ENCODE measurements at places on chromosomes 2 and 18.

DNA sequence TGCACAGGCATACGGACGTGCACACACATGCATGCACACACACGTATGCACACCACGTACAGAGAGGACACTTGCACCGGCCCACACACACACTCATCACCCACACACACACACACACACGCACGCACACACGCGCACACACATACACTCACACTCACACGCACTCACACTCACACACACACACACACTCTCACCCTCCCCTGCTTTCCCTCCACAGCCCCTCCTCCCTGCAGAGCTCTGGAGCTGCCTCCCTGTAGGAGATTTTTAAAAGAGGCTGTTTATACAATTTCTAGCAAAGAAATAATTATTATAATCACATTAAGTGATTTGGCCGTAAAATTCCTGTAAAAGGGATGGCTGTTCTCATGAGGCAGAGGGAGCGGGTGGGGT lies 36.5 kb upstream of the SNED1 start:
- no peak for DNase-seq

DNA sequence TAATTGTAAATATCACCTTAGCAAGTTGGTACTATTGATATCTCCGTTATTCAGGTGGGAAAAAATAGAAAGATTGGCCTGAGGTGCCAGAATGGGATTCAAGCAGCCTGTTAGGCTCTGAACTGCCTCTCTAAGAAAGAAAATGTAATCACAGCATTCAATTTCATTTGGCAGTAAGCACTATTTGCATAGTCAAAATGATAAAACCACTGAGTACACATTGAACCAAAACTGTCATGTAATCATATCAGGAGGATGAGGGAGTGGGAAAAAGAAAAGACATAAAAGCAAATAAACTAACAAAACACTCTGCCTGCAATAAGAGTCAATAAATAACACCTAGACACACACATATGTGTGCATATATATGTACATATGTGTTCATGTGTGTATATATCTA lies 103.9 kb upstream of the TACR1 start:
- DNase-seq = no peak

GRCh38 chr2:74017223-74017622 lies 32.5 kb downstream of the TET3 start:
- no peak for DNase-seq

DNA sequence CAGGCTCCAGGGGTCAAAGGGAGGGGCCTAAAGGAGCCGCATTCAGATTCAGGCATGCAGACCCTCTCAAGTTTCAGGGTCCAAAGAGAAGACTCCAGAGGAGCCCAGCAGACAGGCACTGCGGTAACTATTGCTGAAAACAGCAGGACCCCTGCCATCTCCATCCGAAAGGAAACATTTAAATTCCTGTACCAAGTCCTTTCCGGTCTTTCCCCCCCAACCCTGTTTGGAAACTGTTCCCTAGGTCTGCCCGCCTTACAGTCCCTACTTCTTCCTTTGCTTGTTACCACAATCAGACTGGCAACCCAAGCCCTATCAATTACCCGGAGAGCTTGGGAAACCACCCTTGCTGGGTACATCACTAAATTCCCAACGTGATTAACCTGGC lies 82.0 kb downstream of the DNMT3A start:
- no peak for DNase-seq

- no peak for DNase-seq
These were observed 372.2 kb downstream of the NYAP2 start for GRCh38 chr2:225771701-225772100.

GRCh38 chr2:241568726-241569125 lies 10.2 kb downstream of the BOK start:
- no peak for DNase-seq

Data from stimulated activated CD8-positive, alpha-beta memory T cell treated with anti-CD3 and anti-CD28 coated beads, Interleukin-7, amount 100 ng/mL, for 4 hours (primary cell).